Osteoblast (primary cell): ENCODE measurements at places on chromosomes 7 and 10.

GRCh38 chr7:31408140-31408729 is 67.7 kb upstream of the NEUROD6 start:
- peak; percentile 18 for DNase-seq

DNA sequence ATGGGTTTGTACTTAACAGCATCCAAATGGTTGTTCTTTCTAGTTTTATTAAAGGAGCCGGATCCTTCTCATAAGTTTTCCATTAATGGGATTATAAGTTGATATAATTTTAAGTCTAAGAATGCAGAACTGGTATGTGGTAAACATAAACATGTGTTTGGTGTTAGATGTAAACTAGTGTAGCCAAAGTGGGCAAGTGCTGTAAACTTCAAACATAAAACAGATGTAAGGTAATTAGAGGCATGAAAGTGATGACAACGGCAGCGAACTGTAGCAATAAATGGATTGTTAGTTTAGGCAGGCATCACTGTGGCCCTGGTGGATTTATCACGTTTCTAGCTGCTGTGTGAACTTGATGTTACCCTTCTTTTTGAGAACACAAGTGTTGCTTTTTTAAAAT is 37.9 kb downstream of the BAMBI start:
- DNase-seq, result no peak

DNA sequence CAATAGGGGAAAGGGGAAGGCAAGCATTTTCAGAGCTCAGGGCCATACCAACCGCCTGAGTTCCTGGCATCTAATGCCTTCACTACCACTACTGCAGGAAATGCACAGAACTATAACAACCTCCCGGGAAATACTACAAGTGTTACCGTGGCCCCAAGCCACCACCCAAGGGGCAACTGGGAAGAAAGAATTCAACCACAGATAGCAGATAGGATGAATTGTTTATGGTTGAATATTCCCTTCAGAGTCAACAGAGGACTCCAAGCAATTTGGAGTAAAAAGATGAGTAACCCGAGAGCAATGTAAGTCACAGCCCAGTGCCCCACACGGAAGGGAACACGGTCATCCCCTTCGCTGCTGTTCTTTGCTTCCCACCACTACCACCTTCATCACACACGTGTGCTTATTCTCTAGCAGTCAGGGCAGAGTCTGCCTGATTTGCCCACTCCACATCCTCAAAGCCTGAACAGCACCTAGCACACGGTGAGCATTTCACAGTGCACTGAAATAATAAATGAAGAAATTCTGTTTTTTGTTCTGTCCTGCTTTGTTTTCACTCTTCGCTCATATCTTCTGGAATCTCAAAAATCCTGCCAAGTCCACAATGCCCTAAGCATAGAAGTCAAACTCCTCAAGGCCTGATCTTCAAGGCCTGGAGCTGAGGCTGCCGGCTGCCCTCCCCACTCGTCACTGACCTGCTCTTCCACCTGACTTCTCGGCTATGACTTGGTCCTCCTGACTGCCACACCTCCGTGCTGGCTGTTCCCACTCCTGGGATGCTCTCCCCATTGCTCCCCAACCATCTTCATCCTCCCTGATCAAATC is 221.1 kb downstream of the KCNMA1 start:
- DNase-seq, result peak; percentile 95

DNA sequence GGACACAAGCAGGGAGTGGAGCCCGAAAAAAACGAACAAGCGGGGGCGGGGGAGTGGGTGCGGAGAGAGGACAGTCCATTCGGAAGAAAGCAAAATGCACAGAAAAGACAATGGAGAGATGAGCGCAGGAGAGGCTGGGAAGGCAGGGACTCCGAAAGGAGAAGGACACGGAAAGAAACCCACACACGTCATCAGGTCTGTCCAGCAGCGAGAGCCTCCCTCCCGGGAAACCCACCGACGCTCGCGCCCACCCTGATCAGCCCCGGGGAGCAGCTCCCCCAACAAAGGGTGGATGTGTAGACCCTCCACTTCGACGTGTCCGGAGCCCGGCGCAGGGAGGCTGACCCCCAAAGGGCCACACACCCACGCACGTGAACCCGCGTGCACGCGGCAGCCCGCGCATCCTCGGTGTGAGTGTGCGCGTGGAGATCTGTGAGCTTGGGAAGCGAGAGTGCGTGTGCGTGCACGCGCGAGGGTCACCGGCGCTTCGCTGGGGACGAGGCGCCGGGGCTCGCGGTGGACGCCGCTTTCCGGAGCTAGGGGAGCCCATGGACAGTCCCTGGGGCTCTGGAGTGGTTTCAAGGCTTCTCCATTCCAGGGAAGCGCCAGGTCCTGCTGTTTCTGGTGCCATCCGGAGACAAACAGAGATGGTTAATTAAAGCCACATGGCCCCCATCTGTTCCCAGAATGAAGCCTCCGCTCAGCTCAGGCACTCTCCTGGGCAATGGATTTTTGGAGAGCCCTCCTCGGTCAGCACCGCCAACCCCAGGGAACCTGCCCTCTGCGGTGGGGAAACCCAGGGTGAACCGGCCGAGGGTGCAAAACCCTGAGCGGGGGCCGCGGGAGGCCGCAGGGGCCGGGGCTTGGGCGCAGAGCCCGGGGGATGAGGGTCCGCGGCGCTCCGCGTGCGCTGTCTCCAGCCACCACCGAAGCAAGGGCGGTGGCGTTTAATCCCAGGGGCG is 916 bp downstream of the LAMB1 start:
- peak; percentile 89 for DNase-seq

- DNase-seq, result no peak
These were observed 67.8 kb downstream of the GRB10 start for GRCh38 chr7:50714857-50715256.

- DNase-seq, result no peak
These were observed 362.3 kb downstream of the GATA3 start for GRCh38 chr10:8416760-8417159.

DNA sequence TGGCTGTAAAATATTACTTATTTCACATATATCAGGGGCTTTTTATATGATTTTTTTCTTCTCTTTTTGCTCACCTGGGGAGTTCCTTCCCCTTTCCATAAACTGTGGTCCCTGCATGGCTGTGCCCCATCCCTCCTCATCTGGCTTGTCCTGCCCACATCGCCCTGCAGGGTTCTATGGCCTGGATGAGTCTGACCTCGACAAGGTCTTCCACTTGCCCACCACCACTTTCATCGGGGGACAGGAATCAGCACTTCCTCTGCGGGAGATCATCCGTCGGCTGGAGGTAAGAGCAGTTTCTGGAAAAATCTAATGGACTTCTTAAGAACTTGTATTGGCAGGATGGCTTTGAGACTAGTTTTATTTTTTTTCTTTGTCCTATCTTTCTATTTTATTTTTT is 60.1 kb downstream of the OGDH start:
- DNase-seq, result peak; percentile 42

DNA sequence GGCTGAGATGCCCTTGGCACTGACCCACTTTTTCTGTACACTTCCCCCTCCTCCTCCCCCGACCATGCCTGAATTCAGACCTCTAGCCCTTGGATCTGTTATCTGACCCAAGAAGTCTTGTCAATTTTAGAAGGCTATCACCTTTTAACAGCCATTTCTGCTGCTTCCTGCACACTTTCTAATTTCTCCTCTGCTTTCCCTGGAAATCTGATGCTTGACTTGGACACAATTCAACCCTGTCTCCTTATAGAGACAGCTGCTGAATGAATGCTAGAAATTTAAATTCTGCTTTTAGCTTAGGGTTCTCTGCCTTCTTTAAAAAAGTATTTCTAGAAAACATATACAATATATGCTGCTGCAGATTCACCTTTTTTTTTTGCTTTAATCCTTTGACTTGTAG is 417.9 kb upstream of the KLF6 start:
- DNase-seq, result no peak

DNA sequence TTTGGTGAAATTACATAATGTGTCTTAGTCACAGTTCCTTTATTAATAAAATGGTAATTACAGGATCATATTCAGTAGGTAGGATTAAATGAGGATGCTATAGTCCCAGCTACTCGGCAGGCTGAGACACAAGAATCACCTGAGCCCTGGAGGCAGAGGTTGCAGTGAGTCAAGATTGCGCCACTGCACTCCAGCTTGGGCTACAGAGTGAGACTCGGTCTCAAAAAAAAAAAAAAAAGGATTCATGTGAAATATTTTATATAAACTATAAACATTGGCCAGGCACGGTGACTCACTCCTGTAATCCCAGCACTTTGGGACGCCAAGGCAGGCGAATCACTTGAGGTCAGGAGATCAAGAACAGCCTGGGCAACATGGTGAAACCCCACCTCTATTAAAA is 197.9 kb downstream of the IMMP2L start:
- DNase-seq, result no peak

DNA sequence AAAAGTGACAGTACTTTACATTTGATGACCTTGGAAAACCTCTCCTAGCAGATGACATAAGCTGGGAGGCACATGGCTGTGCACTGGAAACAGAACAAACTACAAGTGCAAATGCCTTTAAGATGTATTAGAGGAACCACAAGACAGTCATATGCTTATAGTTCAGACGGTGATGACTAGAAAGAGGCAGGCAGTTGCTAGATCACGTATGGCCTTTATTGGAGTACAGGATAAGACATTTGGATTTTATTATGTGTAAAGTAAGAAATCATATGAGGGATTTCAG is 290.0 kb downstream of the SORCS1 start:
- DNase-seq, result no peak

DNA sequence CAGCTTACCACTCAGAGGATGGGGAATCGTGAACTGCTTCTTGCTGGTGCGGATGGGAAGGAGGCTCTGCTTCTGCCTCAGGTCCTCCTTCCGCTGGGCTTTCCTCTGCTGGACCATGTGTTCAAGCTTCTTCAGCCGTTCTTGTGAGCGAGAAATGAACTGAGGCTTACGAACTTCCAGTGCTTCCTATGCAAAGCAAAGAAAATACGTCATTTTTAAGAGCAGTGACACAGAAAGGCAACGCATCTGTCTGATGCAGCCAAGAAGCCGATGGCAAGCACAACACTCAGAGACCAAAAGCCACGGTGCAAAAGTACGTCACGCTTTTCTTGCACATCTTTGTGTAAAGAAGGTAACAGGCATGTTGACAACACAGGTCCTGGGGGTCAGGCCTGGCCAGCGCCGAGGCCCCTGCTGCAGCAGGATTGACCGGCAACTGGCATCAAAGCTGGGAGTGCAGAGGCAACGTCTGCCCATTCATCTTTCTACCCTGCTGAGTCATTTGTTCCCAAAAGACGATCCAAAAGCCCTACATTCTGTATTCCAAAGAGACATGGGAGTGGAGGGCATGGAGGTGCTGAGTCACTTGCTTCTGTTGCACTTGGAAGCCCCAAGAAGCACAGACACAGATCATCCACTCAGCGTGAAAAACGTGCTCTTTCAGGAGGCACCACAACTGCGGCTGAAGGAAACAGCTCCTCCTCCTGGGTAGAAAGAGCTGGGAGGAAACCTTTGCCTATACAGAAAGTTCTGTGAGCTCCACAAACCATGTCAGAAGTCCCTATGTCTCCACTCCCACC is 71.0 kb upstream of the ADAM12 start:
- peak; percentile 87 for DNase-seq

GRCh38 chr7:88254721-88255424 is 35.0 kb upstream of the SRI start:
- peak; percentile 46 for DNase-seq

DNA sequence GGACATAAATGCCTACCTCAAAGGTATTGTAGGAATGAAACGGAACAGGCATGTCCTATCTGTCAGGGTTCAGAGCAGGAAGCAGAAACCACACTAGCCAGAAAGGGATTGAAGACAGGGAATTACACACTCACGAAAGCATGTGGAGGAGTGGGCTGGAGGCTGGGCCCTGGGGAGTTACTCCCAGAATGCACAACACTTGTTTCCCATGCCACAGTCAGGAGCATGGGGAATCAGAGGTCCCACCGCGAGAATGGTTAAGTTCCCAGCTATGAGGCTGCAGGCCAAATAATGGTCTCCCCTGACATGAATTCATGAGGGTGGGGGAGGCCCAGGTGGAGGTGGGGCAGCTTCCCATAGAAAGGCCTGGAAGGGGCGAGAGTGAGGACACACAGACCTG is 212.7 kb downstream of the HERPUD2 start:
- no peak for DNase-seq

DNA sequence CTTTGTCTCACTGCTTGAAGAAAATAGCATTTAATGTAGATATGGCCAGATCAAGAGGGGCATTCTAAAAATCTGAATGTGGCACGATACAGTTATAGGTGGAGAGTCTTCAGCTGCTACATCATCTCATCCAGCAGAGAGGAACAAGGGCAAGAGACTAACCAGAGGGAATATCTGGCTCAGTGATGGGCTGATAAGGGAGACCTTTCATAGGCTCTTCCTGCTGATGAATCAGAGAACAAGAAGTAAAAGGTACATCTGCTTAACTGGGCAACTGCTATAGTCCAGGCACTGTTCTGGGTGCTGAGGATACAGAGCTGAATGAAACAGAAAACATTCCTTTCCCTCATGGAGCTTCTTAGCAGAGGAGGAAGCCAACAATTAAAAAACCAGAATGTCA is 37.9 kb downstream of the PIP4K2A start:
- no peak for DNase-seq

DNA sequence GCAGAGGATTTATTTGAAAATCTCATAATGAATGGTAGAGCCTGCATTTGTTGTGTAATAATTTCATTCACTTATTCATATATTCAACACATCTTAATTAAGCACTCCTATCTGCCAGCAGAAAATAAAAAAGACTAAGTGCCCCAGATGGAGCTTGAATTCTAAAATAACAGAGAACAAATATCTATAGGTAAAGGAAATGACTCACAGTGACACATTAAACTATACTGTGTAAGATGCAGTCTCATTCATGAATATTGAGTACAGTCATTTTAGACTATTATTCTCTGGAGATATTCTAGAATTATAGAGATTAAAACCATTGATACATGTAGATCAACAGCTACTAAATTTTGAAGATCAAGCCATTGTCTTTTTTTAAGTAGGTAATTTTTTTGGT is 72.1 kb downstream of the PTPRZ1 start:
- DNase-seq, result no peak

- DNase-seq, result no peak
These were observed 107.8 kb downstream of the SFMBT2 start for GRCh38 chr10:7302930-7303557.

- no peak for DNase-seq
These were observed 5.4 kb downstream of the KIF11 start for GRCh38 chr10:92598321-92598720.

GRCh38 chr7:21256310-21256877 is 171.5 kb upstream of the SP4 start:
- DNase-seq, result peak; percentile 4

DNA sequence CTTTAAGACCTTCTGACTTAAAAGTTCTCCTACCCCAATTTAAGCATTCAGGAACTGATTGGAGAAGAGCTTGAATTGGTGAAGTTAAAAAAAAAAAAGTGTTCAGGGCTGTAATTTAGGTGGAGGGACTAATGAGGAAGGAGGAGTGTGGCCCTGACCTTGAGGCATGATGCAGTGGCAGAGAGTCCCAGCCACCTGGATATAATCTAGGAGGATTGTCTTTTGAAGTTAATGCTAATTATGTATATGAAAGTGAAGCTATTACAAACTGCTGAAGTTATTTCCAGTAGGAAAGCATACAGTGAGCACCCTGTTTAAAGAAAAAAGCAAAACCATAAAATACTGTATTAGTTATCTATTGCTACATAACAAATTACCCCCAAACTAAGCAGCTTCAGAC is 31.5 kb downstream of the ADD3 start:
- DNase-seq, result no peak
